Upper lobe of left lung (tissue), 6 donors: ENCODE measurements at places on chromosomes 2 and 18.

DNA sequence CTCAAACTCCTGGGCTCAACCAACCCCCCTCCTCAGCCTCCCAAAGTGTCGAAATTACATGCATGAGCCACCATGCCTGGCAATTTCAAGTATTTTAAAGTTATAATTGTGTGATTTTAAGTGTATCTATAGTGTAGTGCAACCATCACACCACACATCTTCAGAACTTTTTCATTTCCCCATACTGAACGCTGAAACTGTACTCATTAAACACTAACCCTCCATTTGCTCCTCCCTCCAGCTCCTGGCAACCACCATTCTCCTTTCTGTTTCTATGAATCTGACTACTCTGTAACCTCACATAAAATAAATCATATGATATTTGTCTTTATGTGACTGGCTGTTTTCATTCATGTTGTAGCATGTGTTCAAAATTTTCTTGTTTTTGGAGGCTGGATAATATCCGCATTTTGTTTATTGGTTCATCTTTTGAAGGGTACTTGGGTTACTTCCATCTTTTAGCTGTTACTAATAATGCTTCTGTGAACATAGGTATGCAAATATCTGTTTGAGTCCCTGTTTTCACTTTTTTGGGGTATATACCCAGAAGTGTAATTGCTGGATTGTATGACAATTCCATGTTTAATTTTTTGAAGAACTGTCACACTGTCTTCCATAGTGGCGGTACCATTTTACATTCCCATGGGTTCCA lies 188.2 kb downstream of the PLCL1 start:
- no peak for DNase-seq

GRCh38 chr18:78685250-78685979 lies 294.2 kb upstream of the SALL3 start:
- DNase-seq, result no peak

- no peak for DNase-seq
Measured at GRCh38 chr2:205556357-205556756, 125.9 kb upstream of the NRP2 start.

- no peak for DNase-seq
Measured at GRCh38 chr18:46266473-46266872, 162.3 kb downstream of the HAUS1 start.

DNA sequence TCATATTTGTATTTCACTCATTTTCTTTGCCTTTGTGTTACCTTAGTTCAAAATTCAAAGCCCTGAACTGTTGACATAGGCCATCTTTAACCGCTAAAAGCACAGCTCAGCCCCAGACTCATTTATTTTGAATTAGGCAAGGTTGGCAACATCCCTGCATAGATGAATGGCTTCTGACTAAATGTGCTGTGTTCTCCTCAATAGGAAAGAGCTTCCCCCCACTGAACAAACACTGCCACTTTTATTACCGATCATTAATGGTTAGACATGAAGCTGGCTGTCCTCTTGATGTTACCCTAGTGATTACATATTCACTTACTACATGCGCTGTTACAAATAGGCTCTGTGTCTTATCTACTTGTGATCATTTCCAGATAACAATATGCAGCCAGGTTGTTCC lies 170.7 kb downstream of the ADCYAP1 start:
- no peak for DNase-seq

DNA sequence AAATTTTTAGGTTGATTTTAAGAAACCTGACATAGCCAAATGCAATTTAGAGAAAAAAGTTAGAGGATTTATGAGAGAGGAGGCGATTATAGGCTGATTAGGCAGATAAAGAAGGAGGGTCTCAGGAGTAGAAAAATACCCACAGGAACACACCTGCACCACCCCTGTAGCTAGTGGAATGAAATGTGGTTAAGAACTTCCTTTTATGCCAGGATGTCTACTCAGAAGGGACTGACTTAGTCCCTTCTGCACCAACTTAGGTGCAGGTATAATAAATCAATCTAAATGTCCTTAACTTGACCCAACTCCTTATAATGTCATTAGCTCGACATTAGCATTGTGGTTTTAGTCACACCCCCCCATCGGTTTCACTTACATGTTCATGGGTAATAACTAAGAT lies 1274.5 kb upstream of the TMEFF2 start:
- DNase-seq, result no peak

- DNase-seq, result no peak
Measured at GRCh38 chr2:133657591-133657990, 89.3 kb upstream of the NCKAP5 start.

GRCh38 chr2:140584471-140584870 lies 1546.3 kb downstream of the LRP1B start:
- DNase-seq, result no peak

DNA sequence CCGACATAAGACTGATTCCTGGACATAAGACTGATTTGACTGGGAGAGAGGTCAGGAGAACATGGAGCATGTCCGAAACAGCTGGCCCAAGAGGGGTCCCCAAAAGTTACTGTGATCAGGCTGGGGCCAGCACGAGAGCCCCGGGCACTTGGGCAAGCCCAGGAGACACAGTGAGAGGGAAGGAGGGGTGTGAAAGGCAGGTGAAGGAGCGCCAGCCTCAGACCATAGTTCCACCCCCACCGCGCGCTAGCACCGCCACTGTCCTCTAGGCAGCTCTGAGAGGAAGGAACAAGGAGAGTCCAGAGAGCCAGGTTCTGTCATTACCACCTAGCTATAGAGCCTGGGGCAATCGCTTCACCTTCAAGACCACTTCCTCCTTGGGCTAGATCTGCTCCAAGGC lies 78.2 kb upstream of the DAPL1 start:
- DNase-seq, result no peak

DNA sequence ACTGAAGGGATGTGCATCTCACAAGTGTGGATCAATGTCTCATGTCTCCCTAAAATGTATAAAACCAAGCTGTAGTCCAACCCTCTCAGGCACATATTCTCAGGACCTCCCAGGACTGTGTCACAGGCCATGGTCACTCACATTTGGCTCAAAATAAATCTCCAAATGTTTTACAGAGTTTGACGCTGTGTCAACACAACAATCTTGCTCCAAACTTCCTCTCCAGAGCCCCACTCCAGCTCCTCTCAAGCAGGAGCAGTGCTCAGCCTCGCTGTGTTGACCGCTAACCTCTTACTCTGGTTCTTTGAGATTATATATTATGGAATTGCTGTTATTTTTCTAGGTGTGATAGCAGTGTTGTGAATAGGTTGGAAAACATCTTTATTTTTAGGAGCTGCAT lies 56.2 kb downstream of the CYP27C1 start:
- DNase-seq, result no peak

DNA sequence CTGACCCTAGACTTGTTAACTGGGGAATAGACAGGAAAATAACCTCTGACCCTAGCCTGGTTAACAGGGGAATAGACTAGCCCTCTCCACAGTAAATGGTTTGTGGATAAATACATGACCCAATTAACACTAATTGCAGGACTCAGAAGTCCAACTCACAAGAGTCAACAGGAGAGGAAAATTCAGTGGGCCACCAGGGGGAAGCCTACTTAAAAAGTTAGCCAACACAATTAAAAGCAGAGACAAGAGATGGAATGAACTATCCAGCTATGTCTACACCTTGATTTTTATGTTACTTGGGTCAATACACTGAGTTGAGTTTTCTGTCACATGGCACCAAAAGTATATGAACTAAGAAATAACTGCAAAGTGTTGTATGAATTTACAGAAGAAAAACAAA lies 158.8 kb upstream of the SLC39A10 start:
- DNase-seq, result peak; percentile 53

DNA sequence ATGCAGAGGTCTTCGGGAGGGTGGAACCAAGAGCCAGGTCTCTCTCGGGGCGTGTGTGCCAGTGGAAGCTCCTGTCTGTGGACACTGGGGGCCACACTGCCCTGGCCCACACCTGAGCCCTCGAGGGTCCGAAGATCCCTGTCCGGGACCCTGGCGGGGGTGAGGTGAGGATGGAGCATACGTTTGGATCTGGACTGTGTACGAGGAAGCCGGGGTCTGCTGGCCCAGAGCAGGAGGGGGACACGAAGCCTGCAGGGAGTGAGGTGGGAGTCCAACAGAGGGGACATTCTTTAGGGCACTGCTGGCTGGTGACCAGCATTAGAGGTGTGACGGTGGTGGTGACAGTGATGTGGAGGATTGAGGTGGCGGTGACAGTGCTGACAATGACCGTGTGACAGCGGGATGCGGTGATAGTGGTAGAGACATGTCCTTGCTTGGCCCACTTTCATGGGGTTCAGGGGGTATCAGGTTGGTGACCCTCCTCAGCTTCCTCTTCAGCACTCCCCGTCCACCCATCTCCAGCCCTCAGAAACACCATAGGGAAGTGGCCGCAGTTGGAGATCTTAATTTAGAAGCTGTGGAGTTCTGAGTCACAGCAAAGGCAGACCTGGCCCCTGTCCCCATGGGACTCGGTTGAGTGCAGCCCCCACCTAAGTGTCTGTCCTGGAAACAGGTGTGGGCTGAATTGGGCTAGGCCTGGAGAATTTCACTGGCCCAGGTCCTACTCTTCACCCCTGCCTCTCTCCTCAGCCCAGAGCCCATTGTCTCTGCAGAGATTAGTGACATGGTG lies 252.0 kb downstream of the DYSF start:
- no peak for DNase-seq

GRCh38 chr18:76727589-76727988 lies 94.8 kb upstream of the ZNF236 start:
- no peak for DNase-seq

DNA sequence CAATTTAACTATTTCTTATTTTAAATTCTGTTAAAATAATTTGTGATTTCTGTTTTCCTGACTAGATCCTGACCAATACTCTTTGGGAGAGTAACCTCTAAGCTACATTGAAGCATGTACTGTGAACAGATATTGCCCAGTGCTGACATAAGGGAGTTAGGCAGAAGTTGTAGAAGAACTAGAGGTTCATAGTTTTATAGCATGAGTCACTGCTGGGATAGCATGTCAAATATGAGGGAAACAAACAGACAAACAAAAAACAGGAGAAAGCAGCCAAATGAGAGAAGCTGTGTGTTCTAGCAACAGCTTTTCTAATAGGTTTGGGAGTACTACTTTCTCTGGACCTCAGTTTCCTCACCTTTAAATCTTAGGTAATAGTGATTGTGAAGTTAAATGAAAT lies 72.4 kb downstream of the CERS6 start:
- no peak for DNase-seq

DNA sequence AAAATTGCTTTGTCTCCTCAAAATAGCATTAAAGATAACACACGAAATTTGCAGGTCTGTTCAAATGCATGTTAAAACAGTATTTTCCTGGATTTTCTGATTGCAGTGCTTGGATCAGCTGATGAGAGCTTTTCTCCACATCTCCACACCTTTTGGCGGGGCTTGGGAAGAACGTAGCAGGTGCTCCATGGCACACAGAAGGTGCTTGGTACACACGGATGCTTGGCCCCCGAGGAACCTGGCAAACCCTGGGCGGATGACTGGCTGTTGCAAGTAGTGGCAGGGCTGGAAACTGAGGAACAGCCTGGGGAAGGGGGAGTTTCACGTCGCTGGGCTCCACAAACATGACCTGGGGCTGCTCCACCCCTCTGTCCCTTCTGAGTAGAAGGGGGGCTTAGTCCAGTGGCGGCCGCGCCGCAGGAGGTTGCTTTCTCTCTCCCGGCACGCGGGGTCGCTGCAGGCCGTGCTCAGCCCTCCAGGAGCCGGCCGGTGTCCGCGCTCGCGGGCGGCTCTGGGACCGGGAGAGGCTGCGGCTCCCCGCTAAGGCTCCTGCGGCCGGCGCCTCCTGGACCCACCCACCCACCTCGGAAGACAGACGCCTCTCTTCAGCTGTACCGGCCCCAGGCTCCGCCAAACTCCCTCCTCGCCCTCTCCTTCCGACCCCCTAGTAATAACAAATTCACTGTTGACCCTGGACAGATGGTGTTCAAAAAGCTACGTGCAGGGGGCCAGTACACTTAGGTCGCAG lies 69.3 kb downstream of the MARCO start:
- DNase-seq, result no peak

GRCh38 chr2:127762441-127762840 lies 48.5 kb downstream of the WDR33 start:
- DNase-seq, result no peak

DNA sequence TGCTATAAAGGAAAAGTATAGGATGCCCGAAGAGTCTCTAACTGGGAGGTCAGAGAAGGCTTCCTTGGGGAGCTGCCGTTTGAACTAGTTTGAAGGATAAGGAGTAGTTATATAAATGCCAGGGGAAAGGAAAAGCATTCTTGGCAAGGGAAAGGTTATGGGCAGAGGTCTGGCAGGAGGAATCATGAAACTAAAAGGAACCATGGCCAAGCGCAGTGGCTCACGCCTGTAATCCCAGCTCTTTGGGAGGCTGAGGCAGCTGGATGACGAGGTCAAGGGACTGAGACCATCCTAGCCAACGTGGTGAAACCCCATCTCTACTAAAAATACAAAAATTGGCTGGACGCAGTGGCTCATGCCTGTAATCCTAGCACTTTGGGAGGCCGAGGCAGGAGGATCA lies 100.6 kb upstream of the MSH2 start:
- no peak for DNase-seq

- no peak for DNase-seq
Measured at GRCh38 chr2:30300456-30301221, 69.3 kb downstream of the LBH start.

DNA sequence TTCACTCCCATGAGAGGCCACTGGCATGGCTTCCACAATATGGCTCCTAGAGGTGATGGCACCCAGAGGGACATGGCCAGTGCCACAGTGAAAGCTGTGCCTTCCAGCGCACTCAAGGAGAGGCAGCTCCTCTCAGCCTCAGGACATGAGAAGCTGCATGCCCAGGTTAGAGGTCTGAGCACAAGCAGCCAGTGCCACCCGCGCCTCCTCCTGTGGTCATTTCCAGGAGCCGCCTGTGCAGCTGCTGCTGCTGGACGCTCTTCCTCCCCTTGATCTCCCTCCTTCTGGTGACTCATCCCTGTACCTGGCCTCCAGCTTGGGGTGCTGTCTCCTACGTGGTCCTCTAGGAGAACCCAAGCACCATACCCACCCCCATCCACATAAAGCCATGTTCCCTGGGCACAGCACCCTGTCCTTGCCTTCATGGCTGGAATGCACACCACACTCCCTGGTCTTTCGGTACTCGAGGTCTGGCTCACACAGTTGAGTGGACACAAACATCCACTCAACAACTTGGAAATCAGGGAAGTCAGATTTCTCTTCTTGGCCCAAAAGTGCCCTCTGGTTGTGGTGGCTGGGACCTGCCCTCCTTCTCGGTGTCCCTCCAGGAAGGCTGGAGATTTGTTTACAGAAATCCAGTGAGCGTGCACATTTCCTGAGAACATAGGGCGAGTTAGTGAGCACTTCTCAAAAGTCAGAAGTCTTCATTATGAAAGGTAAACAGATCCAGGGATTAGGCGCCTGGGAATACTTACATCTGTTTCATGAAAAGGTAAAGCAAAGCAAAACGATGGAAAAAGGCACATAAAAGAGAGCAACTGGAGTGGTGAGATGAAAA lies 96.7 kb downstream of the EIPR1 start:
- peak; percentile 22 for DNase-seq

GRCh38 chr2:129224022-129224421 lies 755.4 kb upstream of the RAB6C start:
- no peak for DNase-seq

GRCh38 chr2:58057707-58058530 lies 11.3 kb downstream of the VRK2 start:
- DNase-seq, result no peak
